Lower lobe of right lung (tissue), 2 donors: ENCODE measurements at places on chromosomes 3 and 15. TPM values are rescaled to one million over a fixed set of nuclear protein-coding genes. Genes with fewer than 3 reads are reported as not detected.

Gene PLA2G4D
- total RNA-seq: not detected

GRCh38 chr15:27222479-27222878, 251.5 kb downstream of the GABRG3 start:
- H3K4me1 ChIP-seq: peaks cover 12% of the 10 kb centered on the region
- H3K27ac ChIP-seq: no peak overlapping the region
- no peak for DNase-seq
- no peak overlapping the region for H3K4me3 ChIP-seq
- no peaks in the 10 kb centered on the region for H3K36me3 ChIP-seq
- no peaks in the 10 kb centered on the region for H3K27me3 ChIP-seq

Gene NEK10
- 9.4 TPM for total RNA-seq

- H3K4me3 ChIP-seq: peak overlapping the region; percentile 62
- peaks cover 74% of the 10 kb centered on the region for H3K4me1 ChIP-seq
- H3K36me3 ChIP-seq: no peaks in the 10 kb centered on the region
Observed at GRCh38 chr3:50269977-50270413, 1.0 kb downstream of the SEMA3B start.

Gene AGBL1
- total RNA-seq: 12.0 TPM

DNA sequence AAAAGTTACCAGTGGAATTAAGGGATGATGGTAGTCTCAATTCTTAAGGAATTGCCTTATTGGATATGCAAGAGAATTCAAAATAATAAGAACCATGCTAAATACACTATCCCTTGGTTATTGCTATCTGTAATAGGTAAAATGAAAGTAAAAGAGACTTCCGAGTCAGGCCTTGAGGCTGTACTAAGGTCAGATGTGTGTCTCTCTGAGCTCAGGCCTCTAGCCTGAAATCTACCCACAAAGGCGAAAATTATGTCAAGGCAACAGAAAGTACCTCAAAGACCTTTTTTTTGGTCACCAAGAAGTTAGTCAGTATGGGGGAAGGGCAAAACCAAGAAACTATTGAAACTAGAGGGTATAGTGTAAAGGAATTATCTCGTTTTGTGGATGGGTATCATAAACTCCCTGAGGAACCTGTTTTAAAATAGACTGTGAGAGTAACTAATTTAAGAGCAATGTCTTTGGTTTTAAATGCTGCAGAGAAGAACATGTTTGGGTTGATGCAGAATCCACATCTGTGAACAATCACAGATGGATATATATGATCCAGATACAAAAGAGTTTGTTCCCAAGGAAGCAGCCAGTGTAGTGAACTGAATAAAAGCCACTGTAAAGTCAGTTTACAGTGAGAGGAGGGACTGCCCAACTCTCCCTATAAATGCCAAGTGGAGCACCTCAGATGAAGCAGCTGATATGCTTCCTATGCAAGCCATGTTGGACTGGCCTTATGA, 382.3 kb upstream of the SEMA6D start:
- no peaks in the 10 kb centered on the region for H3K27me3 ChIP-seq
- no peaks in the 10 kb centered on the region for H3K36me3 ChIP-seq
- peaks cover 10% of the 10 kb centered on the region for H3K4me1 ChIP-seq
- no peak overlapping the region for H3K4me3 ChIP-seq
- no peak overlapping the region for H3K27ac ChIP-seq
- no peak for DNase-seq

Gene PLA2G4E
- 1.1 TPM for total RNA-seq

DNA sequence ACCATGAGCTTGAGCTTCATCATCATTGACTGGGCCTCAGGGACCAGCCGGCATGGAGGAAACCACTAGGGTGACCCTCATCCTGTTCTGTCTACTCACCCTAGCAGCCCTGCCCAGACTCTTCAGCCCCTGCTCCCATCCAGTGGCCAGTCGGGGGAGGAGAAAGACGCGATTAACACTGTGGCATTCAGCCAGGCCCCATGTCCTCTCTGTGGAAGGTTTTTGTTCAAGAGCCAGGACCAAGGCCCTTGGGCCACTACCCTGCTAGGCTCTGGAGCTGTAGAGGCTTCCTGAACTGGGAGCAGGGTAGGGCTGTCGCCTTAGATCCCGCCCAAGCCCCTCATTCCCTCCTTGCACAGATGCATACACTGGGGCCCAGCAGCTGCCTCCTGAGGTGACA, 15.0 kb downstream of the SLC38A3 start:
- no peak overlapping the region for H3K27ac ChIP-seq
- H3K27me3 ChIP-seq: no peaks in the 10 kb centered on the region
- no peak overlapping the region for H3K4me3 ChIP-seq
- H3K4me1 ChIP-seq: no peaks in the 10 kb centered on the region

- H3K27me3 ChIP-seq: no peaks in the 10 kb centered on the region
- H3K4me3 ChIP-seq: no peak overlapping the region
- DNase-seq: no peak
- no peak overlapping the region for H3K27ac ChIP-seq
- no peaks in the 10 kb centered on the region for H3K36me3 ChIP-seq
Observed at GRCh38 chr3:131544557-131544956, 41.8 kb upstream of the MRPL3 start.

DNA sequence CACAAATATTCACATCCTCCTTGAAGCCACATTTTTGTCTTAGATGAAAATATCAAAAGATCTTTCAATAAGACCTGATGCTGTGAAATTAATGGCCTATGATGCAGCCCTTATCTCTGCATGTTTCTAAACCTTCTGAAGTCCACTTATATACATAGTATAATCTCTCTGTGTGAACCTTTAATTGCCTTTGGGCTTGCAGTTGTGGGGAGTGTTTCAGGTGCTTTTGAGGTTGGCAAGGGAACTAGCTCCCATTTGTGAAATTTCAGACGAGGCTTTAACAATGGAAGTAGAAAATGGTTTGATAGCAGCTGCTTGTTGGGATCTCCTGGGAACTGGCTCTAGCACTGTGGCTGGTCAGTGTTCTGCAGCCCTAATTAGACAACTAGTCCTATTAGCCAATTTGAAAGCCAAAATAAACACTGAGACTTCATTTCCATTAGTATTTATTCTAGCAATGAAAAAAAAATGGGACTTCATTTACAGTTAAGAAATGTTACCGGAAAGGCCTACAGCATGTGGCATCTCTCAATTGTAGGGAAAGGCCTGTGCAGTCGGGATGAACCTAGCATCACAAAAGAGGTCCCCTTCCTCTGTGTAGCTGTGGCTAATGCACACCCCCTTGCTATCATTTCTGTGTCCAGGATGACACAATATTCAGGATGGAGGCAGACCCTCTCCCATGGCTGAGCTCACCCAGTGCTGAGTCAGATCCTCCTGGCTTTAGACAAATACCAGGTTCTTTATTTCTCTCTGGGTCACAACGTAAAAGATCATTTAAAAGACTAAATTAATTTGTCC, 140.7 kb upstream of the TRIM42 start:
- no peaks in the 10 kb centered on the region for H3K36me3 ChIP-seq
- H3K4me3 ChIP-seq: no peak overlapping the region
- H3K27me3 ChIP-seq: no peaks in the 10 kb centered on the region

GRCh38 chr15:88100181-88100580, 156.4 kb downstream of the NTRK3 start:
- H3K27me3 ChIP-seq: no peaks in the 10 kb centered on the region
- no peak for DNase-seq
- no peak overlapping the region for H3K4me3 ChIP-seq
- no peaks in the 10 kb centered on the region for H3K4me1 ChIP-seq

DNA sequence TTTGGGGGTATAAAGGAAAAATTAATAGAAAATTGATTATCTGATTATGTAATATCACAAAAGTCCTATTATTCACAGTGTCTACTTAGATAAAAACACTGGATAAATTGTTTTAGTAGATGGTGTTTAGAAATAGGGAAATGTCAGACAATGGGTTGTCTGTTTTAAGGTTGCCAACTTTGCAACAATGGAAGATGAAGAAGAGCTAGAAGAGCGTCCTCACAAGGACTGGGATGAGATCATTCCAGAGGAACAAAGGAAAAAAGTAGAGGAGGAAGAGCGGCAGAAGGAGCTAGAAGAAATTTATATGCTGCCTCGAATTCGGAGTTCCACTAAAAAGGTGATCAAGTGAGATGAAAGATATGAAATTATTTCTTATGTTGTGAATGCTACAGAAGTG, 84.0 kb downstream of the CHD2 start:
- no peaks in the 10 kb centered on the region for H3K4me1 ChIP-seq
- H3K36me3 ChIP-seq: peaks cover 100% of the 10 kb centered on the region
- no peak overlapping the region for H3K4me3 ChIP-seq
- no peak for DNase-seq
- no peak overlapping the region for H3K27ac ChIP-seq

DNA sequence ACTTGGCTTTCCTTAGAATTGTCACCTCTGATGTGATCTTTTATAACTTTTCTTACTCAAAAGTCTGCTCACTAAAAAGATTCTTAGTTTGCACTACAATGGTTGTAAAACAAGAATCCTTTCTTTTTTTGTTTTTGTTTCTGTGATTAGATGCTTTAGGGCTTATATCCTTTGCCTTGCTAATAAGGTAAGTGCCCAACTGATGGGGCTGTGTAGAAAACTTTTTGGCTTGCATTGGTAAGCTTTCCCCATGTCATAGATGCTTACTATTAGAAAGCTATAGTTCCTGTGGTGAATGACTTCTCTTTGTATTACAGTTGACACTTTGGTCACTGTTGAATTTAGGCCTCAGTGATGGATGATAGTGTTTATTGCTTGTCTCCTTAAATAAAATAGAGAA, 5.1 kb downstream of the ABHD5 start:
- H3K27me3 ChIP-seq: no peaks in the 10 kb centered on the region
- DNase-seq: no peak
- H3K4me1 ChIP-seq: peaks cover 52% of the 10 kb centered on the region
- H3K4me3 ChIP-seq: no peak overlapping the region
- H3K36me3 ChIP-seq: peaks cover 8% of the 10 kb centered on the region
